ENCODE measurements at places on chromosomes 3 and 15. TPM values are rescaled to one million over a fixed set of nuclear protein-coding genes. Genes with fewer than 3 reads are reported as not detected.

GRCh38 chr15:35383506-35383905 is 162.5 kb downstream of the DPH6 start:
- DNase-seq = no peak

Gene SEMA6D
- 5.9 TPM for total RNA-seq

Gene DUOXA2
- not detected for total RNA-seq

GRCh38 chr3:45473841-45474240 is 85.5 kb downstream of the LARS2 start:
- no peak for DNase-seq

Gene ARPP21
- 0.07 TPM for total RNA-seq

DNA sequence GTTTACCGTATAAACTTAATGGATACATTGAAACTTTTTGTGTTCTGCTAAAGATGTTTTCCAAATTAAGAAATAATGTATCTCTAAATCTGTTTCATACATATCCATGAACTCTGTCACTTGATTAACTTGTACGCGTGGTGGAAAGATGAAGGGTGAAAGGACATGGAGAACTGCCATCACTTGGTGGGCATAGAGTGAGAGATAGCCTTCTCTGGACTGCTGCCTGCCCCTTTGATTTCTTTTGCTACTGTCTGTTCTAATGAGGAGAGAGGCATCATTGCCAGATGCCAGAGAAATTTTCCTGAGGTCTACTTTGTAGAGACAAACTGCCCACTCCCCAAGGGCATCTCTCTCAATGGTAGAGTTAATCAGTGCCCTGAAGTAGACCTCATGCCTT is 120.5 kb downstream of the SLMAP start:
- DNase-seq = no peak

Gene NEK10
- total RNA-seq = 5.6 TPM

All from pulmonary artery endothelial cell (primary cell).